Breast epithelium (tissue), 4 donors: ENCODE measurements at places on chromosomes 4 and X. TPM values are rescaled to one million over a fixed set of nuclear protein-coding genes. Genes with fewer than 3 reads are reported as not detected.
A peak's percentile ranks its signal among the peaks of the same experiment; 100 is the strongest.

FGF5 gene
- total RNA-seq: not detected

DNA sequence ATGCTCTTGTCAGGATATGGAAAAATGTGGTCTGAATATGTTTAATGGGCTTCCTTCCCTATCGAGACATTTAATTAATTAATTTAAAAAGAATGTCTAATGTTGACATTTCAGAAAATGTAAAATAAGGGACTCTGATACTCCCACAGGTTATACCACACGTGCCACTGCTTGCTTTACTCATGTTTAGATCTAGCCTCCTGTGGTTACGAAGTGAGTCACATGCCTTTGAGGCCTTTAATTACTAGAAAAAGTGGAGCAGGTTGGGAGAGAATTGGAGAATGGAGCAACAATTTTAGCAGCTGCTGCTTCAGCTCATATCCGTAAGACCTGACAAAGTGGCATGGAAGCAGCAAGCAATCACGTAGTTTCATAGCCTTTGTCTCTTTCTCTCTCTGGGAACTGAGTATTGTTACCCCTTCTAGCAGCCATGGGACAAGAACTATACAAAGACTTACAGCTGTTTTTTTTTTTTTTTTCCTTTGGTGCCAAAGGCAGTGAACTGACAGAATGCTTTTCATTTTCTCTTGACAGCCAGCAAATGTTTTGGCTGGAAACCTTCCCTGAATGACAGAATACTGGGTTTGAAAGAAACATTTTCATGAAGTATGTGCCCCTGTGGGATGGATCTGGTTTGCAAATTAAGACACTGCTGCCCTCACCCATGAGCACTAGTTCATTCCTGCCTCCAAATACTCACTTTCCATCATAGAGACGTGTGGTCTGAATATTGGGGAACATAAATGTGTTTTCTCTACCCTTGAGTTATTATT, 355.1 kb upstream of the PABPC5 start:
- H3K4me3 ChIP-seq: no peak overlapping the region
- no peaks in the 10 kb centered on the region for H3K4me1 ChIP-seq
- H3K27ac ChIP-seq: no peak overlapping the region
- peaks cover 19% of the 10 kb centered on the region for H3K27me3 ChIP-seq
- DNase-seq: no peak

DNA sequence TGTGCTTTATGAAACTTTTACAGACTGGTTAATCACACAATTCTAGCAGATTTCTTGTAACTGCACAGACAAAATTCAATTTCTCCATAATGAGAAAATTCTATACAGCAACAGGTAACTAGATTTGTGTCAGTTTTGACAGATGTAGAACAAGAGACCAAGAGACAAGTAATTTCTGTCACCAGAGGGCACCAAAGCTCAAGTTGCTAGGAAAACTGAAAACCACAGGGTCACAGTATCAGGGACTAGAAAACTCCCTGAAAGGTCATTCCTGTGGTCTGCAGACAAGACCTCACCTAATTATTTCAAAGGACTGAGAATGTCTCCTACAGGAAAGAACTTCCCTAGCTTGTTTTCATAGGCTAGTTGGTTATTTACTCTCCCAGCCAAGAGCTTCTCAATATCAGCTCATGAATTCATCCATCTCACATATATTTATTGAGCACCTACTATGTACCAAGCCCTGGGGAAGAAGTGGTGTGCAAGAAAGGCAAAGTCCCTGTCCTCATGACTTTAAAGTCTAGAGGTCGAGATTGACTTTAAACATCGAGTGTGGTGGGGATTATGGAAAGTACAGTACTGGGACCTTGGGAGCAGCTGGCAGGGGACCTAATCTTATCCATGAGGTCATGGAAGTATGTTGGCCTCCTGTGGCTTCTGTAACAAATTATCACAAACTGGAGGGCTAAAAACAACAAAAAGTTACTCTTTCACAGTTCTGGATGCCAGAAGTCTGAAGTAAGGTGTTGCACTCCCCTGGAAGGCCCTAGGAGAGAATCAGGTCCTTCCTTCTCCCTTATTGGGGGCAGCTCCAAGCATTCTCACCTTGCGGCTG, 47.8 kb upstream of the SETD7 start:
- H3K4me1 ChIP-seq: no peaks in the 10 kb centered on the region
- no peak overlapping the region for H3K4me3 ChIP-seq
- H3K27me3 ChIP-seq: no peaks in the 10 kb centered on the region
- no peaks in the 10 kb centered on the region for H3K36me3 ChIP-seq
- H3K27ac ChIP-seq: no peak overlapping the region

PCYT1B gene
- total RNA-seq: 0.16 TPM

DNA sequence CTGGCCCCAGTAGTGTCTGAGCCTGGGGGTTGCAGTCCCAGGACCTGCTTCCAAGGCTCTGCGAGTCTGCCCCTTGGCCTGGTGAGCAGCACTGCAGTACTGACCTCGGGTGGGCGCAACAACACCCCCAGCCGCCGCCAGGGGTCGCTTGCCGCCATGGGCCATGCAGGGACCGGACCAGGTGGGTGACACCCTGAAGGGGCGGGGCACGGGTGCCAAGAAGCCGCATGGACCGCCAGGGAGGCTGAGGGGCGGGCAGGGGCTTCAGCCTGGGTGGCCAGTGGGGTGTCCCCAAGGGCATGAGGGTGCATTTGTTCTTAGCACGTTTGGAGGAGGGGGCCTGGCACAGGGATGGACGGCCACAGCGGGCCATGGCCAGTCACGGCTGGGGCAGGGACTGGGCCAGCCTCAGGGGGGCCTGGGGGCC, 25.0 kb downstream of the TACC3 start:
- H3K36me3 ChIP-seq: no peaks in the 10 kb centered on the region
- no peaks in the 10 kb centered on the region for H3K27me3 ChIP-seq
- H3K27ac ChIP-seq: no peak overlapping the region

GRCh38 chr4:85778632-85779131, 303.7 kb downstream of the ARHGAP24 start:
- peak overlapping the region; percentile 31 for H3K4me3 ChIP-seq
- H3K27ac ChIP-seq: peak overlapping the region; percentile 64
- H3K4me1 ChIP-seq: no peaks in the 10 kb centered on the region

DNA sequence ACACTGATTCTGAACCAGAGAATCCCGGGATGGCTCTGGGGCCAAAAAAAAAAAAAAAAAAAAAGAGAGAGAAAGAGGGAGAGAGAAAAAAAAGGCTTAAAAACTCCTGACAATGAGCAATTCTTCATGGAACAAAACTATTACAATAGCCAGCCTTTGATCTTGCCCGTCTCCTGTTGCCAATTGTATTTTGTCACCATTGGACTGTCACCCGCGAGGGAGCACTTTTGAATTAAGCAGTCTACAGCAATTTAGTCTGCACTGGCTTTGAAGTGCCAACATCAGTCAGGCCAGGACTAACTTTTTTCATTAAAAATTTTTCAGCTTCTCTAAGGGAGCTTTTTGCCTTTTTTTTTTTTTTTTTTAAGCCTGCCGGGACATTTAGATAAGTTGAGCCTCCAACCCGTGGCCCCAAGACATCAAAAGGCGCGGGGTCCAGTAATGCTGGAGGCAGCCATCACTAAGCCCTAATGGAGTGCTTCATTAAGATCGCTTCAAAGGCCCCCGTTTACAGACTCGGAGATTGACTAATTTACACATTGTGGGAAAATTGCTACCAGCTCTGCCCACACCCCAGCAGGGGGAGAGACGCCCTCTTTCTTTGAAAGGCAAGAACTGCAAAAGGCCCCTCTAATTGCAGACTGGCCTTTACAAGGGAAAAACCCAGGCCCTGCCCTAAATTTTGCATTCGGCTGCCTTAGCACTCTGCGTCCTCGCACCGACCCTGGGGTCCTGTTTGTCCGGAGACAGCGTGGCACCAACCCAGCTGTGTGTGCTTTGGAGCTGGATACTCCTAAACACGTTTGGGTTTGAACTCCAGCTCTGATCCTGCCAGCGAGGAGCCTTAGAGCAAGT, 98.1 kb upstream of the MSX1 start:
- H3K27me3 ChIP-seq: no peaks in the 10 kb centered on the region
- no peaks in the 10 kb centered on the region for H3K36me3 ChIP-seq
- no peak overlapping the region for H3K4me3 ChIP-seq
- H3K27ac ChIP-seq: no peak overlapping the region
- no peak for DNase-seq

DNA sequence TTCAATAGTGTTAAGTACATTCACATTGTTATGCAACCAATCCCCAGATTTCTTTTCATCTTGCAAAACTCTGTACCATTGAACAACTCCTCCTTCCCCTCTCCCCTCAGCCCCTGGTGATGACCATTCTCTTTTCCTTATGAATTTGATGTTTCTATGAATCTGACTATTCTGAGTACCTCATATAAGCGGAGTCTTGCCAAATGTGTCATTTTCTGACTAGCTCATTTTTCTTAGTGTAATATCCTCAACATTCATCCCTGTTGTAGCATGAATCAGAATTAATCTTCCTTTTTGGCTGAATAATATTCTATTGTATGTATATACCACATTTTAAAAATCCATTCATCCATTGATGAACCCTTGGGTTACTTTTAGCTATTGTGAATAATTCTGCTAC, 34.0 kb downstream of the SMIM20 start:
- H3K4me1 ChIP-seq: no peaks in the 10 kb centered on the region
- no peak for DNase-seq
- H3K4me3 ChIP-seq: no peak overlapping the region
- no peak overlapping the region for H3K27ac ChIP-seq

SOWAHB gene
- 2.9 TPM for total RNA-seq

- no peak overlapping the region for H3K4me3 ChIP-seq
- no peaks in the 10 kb centered on the region for H3K36me3 ChIP-seq
- no peaks in the 10 kb centered on the region for H3K4me1 ChIP-seq
- H3K27me3 ChIP-seq: peaks cover 3% of the 10 kb centered on the region
- DNase-seq: no peak
Measured at GRCh38 chrX:148878371-148878770, 378.0 kb downstream of the AFF2 start.

- no peaks in the 10 kb centered on the region for H3K4me1 ChIP-seq
- no peak overlapping the region for H3K4me3 ChIP-seq
- no peaks in the 10 kb centered on the region for H3K36me3 ChIP-seq
- no peak for DNase-seq
Measured at GRCh38 chrX:12174358-12174757, 36.1 kb downstream of the FRMPD4 start.

DNA sequence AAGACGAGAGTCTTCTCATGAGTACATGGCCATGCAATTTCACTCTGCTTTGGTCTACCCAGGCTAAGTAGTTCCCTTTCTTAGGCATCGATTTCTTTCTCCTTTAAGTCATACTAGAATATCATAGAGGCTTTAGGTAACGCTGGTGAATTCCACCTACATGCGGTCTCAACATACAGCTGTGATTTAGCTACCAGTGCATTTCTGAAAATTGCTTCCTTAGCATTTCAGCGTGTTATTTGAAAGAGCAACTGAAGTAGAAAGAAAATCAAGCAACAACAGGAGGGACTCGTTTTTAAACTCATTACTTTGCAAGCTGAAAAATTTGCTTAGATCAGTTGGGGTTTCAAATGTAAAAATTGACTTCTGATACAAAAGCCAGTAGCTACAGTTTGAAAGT, 48.1 kb upstream of the RASGEF1B start:
- H3K27me3 ChIP-seq: no peaks in the 10 kb centered on the region
- no peaks in the 10 kb centered on the region for H3K4me1 ChIP-seq
- no peak overlapping the region for H3K27ac ChIP-seq
- no peaks in the 10 kb centered on the region for H3K36me3 ChIP-seq

- no peaks in the 10 kb centered on the region for H3K36me3 ChIP-seq
- no peak overlapping the region for H3K4me3 ChIP-seq
- H3K27me3 ChIP-seq: no peaks in the 10 kb centered on the region
Measured at GRCh38 chr4:33961761-33962160, 2282.6 kb downstream of the ARAP2 start.

GRCh38 chrX:42978655-42979379, 200.9 kb upstream of the PPP1R2C start:
- H3K27me3 ChIP-seq: no peaks in the 10 kb centered on the region
- DNase-seq: no peak

DNA sequence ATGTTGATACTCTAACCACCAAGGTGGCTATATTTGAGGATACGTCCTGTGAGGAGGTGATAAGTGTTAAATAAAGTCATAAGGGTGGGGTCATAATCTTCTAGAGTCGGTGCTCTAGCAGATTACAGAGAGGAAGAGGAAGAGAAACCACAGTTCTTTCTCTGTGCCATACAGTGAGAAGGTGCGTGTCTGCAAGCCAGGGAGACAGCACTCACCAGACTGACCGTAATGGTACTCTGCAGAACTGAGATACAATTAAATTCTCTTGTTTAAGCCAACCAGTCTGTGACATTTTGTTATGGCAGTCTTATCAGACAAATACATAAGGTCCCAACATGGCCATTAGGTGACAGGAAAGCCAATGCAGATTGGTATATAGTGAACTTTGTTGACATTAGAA, 480.9 kb upstream of the IGFBP7 start:
- H3K27me3 ChIP-seq: no peaks in the 10 kb centered on the region
- no peak for DNase-seq
- H3K27ac ChIP-seq: no peak overlapping the region
- no peaks in the 10 kb centered on the region for H3K4me1 ChIP-seq
- no peak overlapping the region for H3K4me3 ChIP-seq

NUP62CL gene
- total RNA-seq: 8.5 TPM

DNA sequence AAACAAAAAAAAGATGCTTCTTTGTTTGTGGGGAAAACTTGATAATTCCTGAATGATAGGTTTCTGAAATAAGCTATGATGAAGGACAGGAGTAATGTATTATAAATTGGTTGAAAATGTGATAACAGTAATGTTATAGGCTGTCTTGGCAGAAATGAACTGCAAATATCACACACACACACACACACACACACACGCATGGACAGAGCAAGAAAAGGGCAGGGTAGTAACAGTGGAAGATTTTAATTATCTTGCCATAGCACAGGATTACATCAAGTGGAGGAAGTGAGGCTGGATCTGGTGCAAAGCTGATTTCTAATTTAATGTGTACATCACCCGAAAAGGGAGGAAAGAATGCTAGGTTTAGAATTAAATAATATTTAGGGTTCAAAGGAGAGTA, 97.5 kb upstream of the CXXC4 start:
- H3K27me3 ChIP-seq: no peaks in the 10 kb centered on the region
- H3K4me1 ChIP-seq: no peaks in the 10 kb centered on the region
- no peak overlapping the region for H3K4me3 ChIP-seq
- no peak for DNase-seq

ZNF157 gene
- total RNA-seq: 0.33 TPM

DNA sequence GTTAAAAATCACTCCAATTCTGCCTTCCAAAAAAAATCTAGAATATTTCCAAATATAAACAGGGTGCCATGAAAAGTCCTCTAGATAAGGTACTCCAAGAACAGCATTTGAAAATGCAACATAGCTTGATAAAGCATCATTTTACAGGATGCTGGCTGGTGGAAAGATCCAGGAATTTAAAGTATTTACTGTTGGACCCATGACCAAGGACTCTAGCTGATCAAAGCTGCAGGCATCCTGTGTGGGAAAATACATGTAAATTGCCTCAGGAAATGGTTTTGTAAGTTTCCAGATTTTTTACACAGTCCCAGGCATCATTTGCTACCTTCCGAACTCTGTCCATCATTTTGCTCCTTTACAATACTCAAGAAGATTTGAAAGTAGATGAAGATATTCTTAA, 164.4 kb downstream of the GRIA3 start:
- no peaks in the 10 kb centered on the region for H3K36me3 ChIP-seq
- H3K4me3 ChIP-seq: no peak overlapping the region
- H3K27ac ChIP-seq: no peak overlapping the region
- no peaks in the 10 kb centered on the region for H3K4me1 ChIP-seq

GRCh38 chr4:181503687-181504390, 739.4 kb upstream of the TENM3 start:
- H3K27ac ChIP-seq: no peak overlapping the region
- no peaks in the 10 kb centered on the region for H3K27me3 ChIP-seq
- no peak for DNase-seq
- H3K4me1 ChIP-seq: no peaks in the 10 kb centered on the region
- H3K36me3 ChIP-seq: no peaks in the 10 kb centered on the region

NDST3 gene
- total RNA-seq: not detected
